ENCODE measurements at places on chromosomes 16 and 17.

DNA sequence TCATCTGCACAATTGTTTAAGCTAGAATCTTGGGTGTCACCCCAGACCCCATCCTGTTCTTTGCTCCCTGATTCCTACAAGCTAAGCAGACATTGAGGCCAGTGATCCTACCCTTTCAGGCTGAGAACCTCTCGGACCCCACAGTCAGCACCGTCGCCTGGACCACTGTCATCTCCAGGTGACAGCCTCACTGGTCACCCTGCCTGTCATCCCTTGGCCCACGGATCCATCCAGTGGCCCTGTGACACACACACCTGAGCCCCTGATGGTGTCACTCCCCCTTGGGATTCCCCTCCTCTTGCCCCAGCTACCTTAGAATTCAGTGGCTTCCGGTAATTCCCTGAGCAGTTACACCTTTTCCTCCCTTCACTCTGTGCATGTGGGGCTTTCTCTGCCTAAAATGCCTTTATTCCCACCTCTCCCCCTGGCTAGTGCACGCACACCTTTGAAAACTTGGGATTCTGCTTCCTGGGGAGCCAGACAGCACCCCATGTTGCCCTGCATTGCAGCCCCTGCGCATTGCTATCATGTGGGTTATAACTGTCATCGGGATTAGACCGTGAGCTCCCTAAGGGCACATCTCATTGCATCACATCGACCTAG is 3.0 kb downstream of the C16orf86 start:
- no peak for DNase-seq

DNA sequence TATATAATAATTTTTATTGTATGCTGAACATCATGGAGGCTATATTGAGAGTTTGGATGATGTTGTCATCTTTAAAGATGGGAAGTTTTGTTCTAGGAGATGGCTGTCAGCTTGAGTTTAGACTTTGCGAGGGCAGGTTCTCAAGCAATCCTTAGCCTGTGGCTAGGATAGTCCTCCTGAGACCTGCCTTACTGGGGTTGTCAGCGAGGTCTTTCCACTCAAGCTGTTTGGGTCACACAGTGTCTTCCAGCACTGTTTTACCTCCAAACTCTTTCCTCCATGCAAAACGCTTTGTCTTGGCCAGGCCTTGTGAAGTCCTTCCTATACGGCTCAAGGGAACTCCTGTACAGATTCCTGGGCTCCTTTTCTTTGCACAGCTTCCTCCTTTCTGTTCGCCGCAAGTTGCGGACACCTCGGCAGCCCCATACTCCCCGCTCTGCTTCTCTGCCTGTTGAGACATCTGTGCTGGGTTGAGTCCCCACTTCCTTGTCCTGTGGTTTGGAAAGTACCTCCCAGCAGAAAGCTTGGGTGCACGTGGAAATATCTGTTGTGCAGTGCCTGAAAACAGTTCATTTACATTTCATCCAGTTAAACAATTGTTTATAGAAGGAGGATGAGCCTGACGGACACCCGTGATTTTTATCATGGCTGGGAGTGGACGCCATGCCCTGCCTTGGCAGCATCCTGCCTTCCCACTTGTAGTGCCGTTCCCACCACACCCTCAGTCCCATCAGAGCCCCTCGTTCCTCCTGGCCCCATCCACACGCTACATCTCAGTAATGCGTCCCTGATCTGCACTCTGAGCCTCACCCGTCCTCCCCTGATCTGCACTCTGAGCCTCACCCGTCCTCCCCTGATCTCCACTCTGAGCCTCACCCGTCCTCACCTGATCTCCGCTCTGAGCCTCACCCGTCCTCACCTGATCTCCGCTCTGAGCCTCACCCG is 55.0 kb upstream of the CBFA2T3 start:
- DNase-seq: peak; percentile 97

DNA sequence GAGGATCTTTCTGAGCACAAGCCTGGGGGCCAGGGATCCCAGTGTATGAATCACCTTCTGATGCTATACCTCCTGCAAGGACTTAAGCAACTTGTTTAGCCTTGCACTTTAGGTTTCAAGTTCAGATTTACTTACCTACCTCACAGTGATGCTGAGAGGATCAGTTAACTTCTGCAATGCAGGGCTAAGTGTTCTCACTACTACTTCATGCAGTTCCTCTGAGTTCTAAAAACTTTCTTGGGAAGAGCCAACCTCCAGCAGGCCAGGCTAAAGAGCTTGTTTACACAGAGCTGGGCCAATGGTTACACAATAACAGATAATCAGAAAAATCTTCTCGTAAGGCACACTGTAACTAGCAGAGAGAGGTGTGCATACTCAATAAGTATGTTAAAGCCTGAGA is 13.0 kb downstream of the VEZF1 start:
- DNase-seq: no peak

GRCh38 chr17:9880582-9880999 is 24.5 kb downstream of the RCVRN start:
- DNase-seq: no peak
